ENCODE measurements at places on chromosomes 5 and 9.

- no peak for DNase-seq
These were observed 13.9 kb downstream of the REXO4 start for GRCh38 chr9:133403766-133404453.

GRCh38 chr5:75433814-75434506 lies 77.5 kb downstream of the CERT1 start:
- peak; percentile 29 for DNase-seq

GRCh38 chr9:73154722-73155121 lies 3.1 kb downstream of the ANXA1 start:
- no peak for DNase-seq

DNA sequence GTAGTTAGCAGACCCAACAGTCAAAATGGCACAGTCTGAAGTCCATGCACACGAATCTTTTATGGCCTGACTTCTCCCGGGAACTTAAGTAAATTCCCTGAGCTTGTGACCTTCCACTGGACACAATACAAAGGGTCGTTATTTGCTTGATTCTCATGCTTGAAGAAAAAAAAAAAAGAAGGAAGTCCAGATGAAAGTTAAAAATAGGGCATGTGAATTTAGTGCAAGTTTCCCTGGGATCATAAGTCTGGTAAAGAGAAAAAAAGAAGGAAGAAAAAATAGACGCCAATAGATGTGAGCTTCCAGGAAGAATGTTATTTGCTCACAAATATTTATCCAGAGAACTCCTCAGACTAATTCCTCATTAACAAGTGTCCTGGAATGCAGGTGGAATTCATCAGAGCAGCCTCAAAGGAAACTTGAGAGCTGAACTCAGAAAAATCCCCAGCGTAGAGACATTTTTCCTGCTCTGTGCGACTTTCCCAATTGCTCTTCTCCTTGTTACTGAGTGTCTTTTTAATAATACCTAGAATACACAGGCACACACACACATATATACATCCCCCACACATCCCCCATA lies 616.3 kb downstream of the EBF1 start:
- DNase-seq: no peak

DNA sequence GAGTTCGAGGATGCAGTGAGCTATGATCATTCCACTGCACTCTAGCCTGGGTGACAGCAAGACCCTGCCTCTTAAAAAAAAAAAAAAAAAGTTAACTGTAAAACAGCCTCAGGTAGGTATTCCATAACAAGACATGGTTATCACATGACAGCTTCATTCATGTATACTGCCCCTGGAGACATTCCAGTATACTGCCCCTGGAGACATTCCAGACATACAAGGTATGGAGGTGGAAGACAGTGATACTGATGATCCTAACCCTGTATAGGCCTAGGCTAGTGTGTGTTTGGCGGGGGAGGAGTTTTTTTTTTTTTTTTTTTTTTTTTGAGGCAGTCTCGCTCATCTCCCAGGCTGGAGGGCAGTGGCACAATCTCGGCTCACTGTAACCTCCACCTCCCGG lies 105.5 kb downstream of the RICTOR start:
- no peak for DNase-seq

DNA sequence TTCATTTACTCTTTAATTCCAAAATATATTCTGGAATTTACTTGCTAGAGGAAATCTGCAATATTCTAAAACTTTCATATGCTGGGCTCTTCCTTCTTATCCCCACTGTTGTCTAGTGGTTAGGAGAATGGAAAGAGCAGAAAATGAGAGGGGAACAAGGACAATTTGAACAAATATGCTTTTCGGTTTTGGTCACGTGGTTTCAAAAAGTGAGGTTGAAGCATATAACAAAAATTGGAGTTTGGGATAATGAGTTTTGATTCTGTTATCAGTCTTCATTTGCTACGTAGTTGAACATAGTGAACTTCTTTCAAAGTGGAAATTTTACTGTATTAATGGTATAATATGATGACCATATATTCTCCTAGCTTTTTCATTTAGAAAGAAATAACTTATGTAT lies 71.5 kb downstream of the CAMK4 start:
- DNase-seq: no peak

Measured in fibroblast of skin of left quadriceps (primary cell).